ENCODE measurements at places on chromosomes 13 and 19. TPM values are rescaled to one million over a fixed set of nuclear protein-coding genes. Genes with fewer than 3 reads are reported as not detected.
A peak's percentile ranks its signal among the peaks of the same experiment; 100 is the strongest.

- no peak for DNase-seq
Observed at GRCh38 chr19:29413435-29413834, 112.4 kb upstream of the VSTM2B start.

GRCh38 chr19:52946322-52947310, 16.1 kb downstream of the ZNF816 start:
- peak; percentile 83 for DNase-seq

- no peak for DNase-seq
Observed at GRCh38 chr13:44347301-44347700, 26.3 kb upstream of the SERP2 start.

GRCh38 chr19:49710372-49710951, 19.5 kb downstream of the CPT1C start:
- DNase-seq: no peak

- no peak for DNase-seq
Observed at GRCh38 chr19:49939721-49940481, 10.6 kb upstream of the NUP62 start.

DNA sequence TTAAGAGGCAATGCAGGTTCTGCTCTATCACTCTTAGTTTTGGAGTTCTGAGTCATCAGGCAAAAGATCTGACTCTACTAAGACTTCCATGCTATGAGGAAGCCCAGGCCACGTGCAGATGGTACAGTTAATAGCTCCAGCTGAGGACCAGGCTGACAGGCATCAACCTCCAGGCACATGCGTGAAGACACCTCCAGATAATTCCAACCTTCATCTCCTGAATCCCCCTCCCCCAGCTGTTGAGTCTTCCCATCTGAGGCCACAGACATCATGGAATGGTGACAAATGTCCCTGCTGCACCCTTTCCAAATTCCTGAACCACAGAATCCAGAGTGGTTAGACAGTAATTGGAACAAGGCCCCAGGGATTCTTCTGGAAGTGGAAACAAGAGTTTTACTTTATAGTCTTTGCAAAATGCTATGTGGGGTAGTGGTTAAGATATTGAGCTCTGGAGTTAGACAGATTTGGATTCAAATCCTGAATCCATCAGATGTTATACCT, 183.8 kb downstream of the KLF5 start:
- no peak for DNase-seq

DNA sequence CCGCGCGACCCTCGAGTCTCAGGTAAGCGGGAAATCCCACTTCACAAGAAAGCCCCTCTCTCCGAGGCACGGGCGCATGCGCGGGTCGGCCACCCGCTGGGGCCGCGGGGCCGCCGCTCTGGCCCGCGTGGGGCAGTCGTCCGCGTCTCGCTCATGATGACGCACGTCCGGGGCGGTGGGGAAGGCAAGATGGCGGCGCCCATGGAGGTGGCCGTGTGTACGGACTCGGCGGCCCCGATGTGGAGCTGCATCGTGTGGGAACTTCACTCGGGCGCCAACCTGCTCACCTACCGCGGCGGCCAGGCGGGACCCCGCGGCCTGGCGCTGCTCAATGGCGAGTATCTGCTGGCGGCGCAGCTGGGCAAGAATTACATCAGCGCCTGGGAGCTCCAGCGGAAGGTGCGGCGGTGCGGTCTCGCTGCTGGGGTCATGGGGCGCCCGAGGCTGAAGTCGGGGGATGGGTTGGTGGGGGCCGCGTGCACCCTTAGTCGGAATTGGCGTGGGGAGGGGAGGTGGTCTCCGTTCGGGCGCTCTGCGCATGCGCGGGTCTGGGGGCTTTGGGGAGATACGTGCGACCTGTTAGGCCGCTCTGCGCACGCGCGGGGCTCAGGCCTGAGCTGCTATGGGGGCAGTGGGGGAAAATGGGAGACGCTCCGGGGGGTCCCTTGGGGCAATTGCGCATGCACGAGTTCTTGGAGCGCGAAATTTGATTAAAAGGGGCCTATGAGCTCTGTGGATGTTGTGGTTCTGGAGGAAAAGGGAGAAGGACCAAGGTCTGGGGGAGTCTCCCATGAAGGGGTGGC, at the start of gene WDR18:
WDR18 (plus strand) TSS at position 181 of the 803 bp plus-strand sequence; CDS start at position 190, 9 bp downstream.
- peak; percentile 95 for DNase-seq

ZNF100 gene
- 18.9 TPM for total RNA-seq

MBD3L3 gene
- total RNA-seq: not detected

ADPRHL1 gene
- total RNA-seq: 0.43 TPM
